Neural progenitor cell (in vitro differentiated cells): ENCODE measurements at places on chromosomes 5 and 9.

DNA sequence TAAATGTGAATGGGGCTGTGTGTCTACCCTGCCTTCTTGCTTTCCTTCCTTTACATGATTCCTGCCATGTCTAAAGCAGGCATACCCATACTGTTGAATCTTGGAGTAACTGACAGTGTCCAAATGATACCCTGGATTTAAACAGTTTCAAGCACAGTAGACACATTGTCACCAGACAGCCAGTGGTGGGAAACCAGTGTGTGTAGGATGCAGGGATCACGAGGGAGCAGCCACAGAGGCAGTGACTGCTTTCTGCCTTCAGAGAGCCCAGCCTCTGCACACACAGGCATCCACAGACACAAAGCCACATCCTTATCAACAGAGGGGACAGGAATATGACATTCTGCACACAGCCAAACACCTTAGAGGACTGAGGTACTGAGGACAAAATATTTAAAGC lies 184.2 kb upstream of the TBCA start:
- DNase-seq: no peak
- peaks cover 100% of the 10 kb centered on the region for H3K27me3 ChIP-seq
- no peak overlapping the region for H3K4me3 ChIP-seq

- peak; percentile 21 for DNase-seq
- H3K4me3 ChIP-seq: peak overlapping the region; percentile 17
- no peaks in the 10 kb centered on the region for H3K27me3 ChIP-seq
- peak overlapping the region; percentile 74 for H3K27ac ChIP-seq
Measured at GRCh38 chr9:129962889-129963703, 79.9 kb downstream of the FNBP1 start.

DNA sequence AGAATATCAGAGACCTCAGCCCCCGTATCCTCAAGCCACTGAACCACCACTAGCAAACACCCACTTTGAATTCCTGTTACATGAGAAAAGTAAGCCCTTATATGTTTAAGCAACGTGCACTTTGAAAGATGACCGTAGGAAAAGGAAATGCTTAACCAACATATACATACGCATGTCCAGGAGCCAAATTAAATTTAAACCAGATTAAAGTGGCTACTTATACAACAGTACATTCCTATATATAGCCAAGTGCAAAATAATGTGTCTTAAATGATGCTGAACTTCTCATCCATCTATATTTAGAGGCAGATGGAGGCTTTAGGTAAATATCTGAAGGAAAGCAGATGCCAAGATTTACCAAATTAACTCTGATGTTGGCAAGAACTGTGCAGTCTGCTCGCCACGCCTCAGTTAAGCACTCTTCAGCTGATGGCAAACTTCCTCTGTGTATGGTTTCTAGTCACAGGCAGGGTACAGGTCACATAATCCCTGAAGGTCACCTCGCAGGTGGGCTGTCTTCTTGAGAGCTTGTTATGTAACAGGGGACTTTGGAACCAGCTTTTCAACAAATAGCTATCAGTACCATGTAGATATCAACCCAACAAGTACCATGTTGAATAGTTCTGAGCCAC lies 8.6 kb downstream of the GCNT4 start:
- H3K36me3 ChIP-seq: no peaks in the 10 kb centered on the region
- no peaks in the 10 kb centered on the region for H3K27me3 ChIP-seq
- H3K27ac ChIP-seq: no peak overlapping the region
- no peak for DNase-seq
- no peak overlapping the region for H3K4me3 ChIP-seq
- no peaks in the 10 kb centered on the region for H3K4me1 ChIP-seq

DNA sequence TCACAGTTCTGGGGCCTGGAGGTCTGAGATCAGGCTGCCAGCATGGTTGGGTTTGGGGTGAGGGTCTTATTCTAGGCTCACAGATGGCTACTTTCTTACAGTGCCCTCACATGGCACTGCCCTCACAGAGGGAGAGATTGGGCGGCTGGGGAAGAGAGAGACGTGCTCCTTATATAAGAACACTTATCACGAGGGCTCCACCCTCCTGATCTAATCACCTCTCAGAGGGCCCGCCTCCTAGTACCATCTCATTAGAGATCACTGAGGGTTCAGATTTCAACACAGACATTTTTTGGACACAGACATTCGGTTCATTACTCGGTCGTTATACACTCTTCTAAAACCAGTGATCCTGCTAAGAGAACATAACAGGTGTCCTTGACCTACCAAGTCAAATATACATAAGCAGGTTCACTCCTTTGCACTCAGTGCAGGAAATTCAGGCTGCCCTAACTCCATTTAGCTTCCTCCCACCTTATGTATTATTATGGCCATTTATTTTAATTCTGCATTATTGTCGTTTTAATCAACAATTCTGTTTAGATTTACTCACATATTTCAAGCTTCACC lies 121.7 kb downstream of the ICE1 start:
- no peak overlapping the region for H3K4me3 ChIP-seq
- no peaks in the 10 kb centered on the region for H3K36me3 ChIP-seq
- no peak overlapping the region for H3K27ac ChIP-seq
- H3K4me1 ChIP-seq: no peaks in the 10 kb centered on the region

DNA sequence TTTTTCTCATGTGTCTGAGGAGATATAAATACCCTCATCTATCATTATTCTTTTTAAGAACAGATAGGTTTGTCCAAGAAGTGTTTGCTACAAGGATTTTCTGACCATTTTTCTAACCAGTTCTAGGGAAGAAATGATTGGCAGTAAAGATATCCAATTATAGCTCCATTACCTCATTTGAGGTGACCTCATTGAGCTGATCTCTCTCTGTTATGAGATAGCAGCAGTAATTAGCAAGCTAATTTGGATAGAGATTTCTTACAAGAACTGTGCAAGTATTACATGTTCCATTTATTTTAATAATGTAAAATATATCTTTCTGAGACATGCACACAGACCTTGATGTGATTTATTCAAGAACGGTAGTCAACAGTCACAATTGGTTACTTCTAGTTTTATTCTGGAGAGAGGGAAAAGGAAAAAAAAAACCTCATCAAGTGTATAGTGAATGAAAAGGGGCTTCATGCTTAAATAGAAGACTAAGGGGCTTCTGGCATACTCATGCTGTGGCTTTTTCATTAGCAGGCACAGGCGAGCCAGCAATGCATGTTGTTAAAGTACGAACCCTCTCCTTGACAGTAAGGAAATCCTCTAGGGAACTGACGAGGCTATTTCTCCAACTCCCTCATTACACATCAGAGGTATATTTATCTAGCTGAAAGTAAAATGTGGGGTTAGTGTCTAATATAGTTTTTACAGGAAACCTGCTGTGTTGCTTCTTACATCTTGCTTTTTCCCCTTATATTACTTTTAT lies 127.3 kb downstream of the NUDT12 start:
- no peak overlapping the region for H3K27ac ChIP-seq
- H3K4me3 ChIP-seq: no peak overlapping the region
- peaks cover 6% of the 10 kb centered on the region for H3K4me1 ChIP-seq
- DNase-seq: no peak
- H3K27me3 ChIP-seq: no peaks in the 10 kb centered on the region

- H3K4me1 ChIP-seq: peaks cover 38% of the 10 kb centered on the region
- no peaks in the 10 kb centered on the region for H3K36me3 ChIP-seq
- H3K4me3 ChIP-seq: peak overlapping the region; percentile 100
- H3K27ac ChIP-seq: peak overlapping the region; percentile 95
Measured at GRCh38 chr5:177472460-177473442, 683 bp downstream of the DBN1 start.

DNA sequence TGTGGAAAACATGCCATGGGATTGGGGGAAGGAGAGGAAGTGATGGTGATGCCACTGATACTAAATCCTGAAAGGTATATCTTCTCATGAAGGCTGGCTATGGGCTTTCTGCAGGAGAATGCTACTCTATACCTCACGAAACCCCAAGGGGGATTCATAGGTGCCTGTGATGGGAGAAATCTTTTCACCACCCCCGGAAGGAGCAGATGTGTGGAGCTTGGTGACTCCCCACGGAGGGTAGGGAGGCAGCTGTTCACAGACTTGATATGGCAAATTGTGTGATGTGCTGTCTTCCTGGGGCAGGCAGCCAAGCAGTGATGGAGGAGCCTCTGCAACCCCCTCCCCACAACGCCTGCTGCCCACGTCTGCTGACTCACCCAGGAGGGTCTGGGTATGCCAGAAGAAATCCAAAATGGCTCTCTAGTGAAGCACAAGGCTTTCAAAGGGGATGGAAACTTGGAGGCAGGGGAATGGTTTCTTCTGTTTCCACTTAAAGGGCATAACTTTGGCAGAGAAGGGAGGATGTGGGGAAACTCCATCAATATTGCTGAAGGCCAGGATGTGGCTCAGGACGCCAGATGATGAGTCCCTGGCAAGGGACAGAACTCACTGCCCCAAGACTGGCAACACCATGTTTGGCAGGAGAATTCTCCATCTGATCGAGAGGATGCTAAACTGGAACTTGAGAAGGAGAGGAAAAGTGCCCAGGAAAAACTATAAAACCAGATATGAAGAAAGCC lies 188.3 kb downstream of the GABBR2 start:
- no peaks in the 10 kb centered on the region for H3K36me3 ChIP-seq
- H3K27me3 ChIP-seq: peaks cover 7% of the 10 kb centered on the region
- no peak overlapping the region for H3K4me3 ChIP-seq
- no peaks in the 10 kb centered on the region for H3K4me1 ChIP-seq
- DNase-seq: no peak

DNA sequence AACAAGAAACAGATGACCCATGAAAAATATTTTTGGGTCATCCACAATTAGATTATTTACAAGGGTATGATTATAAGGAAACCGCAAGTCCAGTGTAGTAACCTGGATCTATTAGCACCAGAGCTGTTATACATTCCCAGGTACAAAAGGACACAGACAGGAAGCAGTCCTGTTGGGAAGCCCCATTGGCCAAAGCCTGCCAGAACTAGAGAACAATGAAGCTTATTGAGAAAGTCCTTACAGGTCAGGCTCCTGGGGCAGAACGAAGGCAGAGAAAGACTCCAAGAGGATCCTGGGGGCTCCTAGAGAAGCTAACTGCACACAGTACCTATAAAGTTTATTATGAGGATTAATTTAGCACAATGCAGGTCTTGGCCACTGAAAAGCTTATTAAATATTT lies 169.9 kb downstream of the PARP8 start:
- H3K4me1 ChIP-seq: peaks cover 12% of the 10 kb centered on the region
- no peaks in the 10 kb centered on the region for H3K27me3 ChIP-seq
- H3K4me3 ChIP-seq: no peak overlapping the region
- H3K36me3 ChIP-seq: peaks cover 4% of the 10 kb centered on the region
- DNase-seq: peak; percentile 24

DNA sequence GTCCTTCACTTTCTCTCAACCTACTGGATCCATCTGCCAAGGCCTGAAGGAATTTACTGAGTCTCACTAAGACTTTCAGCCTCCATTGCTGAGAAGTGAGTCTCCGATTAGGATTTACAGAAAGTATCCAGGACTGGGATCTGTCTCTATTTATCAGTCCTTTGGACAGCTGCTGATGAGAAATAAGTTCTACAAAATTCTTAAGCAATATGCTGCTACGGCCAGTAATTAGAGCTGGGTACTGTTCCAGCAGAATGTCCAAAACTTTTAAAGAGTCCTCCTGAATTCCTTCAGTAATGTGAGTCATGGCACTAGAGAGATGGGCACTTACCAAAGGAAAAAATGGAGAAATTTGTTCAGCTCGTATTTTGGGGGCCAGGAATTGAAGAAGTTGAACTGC lies 5.9 kb downstream of the TEX10 start:
- H3K4me3 ChIP-seq: no peak overlapping the region
- no peak for DNase-seq
- no peaks in the 10 kb centered on the region for H3K27me3 ChIP-seq
- peaks cover 17% of the 10 kb centered on the region for H3K36me3 ChIP-seq

DNA sequence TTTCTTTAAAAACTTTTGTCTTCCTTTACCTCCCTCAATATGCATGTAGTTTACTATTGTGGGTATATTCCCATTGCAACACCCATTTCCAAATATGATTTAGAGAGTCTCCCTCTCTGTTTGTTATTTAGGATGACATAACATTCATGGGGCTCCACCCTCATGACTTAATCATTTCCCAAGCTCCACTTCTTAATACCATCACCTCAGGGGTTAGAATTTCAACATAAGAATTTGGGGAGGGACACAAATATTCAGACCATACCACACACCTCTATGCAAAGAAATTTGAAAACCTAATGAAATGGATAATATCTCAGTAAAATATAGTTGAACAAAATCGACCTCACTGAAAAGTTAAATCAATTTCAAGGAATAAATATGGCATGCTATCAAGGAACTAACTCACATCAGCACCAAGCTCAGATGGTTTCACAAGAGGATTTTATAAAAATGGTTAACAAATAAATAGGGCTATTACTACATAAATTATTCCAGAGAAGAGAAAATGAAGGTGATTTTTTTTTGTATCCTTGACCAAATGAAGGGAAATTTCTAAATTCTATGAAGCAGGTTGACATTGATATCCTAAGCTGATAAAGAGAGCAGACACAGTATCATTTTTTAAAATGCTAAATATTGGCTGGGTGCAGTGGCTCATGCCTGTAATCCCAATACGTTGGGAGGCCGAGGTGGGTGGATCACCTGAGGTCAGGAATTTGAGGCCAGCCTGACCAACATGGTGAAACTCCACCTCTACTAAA lies 20.2 kb upstream of the UBTD2 start:
- H3K27ac ChIP-seq: no peak overlapping the region
- H3K27me3 ChIP-seq: no peaks in the 10 kb centered on the region
- H3K4me3 ChIP-seq: no peak overlapping the region
- no peaks in the 10 kb centered on the region for H3K36me3 ChIP-seq
- no peak for DNase-seq

DNA sequence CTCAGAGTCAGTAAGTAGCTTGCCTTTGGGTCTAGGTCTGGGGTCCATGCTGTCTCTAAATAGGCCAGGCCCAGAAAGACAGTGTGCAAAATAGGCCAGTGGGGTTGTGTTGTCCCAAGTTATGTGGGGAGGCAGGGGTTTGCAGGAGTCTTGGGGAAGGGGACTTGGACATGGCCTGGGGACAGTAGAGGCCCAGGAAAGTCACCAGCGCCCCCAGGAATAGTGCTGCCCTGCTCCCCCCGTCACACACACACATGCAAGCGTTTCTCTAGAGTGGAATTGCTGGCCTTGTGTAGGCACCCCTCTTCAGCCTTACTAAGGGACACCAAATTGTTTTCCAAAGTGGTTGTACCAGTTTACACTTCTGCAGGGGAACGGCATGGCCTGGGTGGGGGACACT lies 227.5 kb downstream of the PBX3 start:
- H3K27ac ChIP-seq: no peak overlapping the region
- no peak for DNase-seq
- no peaks in the 10 kb centered on the region for H3K4me1 ChIP-seq

- no peaks in the 10 kb centered on the region for H3K4me1 ChIP-seq
- H3K27ac ChIP-seq: no peak overlapping the region
- no peaks in the 10 kb centered on the region for H3K36me3 ChIP-seq
- H3K4me3 ChIP-seq: no peak overlapping the region
- DNase-seq: no peak
Measured at GRCh38 chr9:75041041-75041440, 12.9 kb upstream of the CARNMT1 start.

- no peaks in the 10 kb centered on the region for H3K4me1 ChIP-seq
- no peak for DNase-seq
- H3K27me3 ChIP-seq: no peaks in the 10 kb centered on the region
- no peak overlapping the region for H3K4me3 ChIP-seq
- H3K36me3 ChIP-seq: no peaks in the 10 kb centered on the region
Measured at GRCh38 chr9:128940271-128940921, 7.0 kb downstream of the DOLK start.
